Esophagus muscularis mucosa (tissue), 4 donors: ENCODE measurements at places on chromosomes 2 and 18. TPM values are rescaled to one million over a fixed set of nuclear protein-coding genes. Genes with fewer than 3 reads are reported as not detected.

- no peak for DNase-seq
Observed at GRCh38 chr2:240375024-240375645, 60.3 kb upstream of the GPC1 start.

- DNase-seq, result no peak
Observed at GRCh38 chr2:27291865-27292264, 9.6 kb downstream of the TRIM54 start.

DNA sequence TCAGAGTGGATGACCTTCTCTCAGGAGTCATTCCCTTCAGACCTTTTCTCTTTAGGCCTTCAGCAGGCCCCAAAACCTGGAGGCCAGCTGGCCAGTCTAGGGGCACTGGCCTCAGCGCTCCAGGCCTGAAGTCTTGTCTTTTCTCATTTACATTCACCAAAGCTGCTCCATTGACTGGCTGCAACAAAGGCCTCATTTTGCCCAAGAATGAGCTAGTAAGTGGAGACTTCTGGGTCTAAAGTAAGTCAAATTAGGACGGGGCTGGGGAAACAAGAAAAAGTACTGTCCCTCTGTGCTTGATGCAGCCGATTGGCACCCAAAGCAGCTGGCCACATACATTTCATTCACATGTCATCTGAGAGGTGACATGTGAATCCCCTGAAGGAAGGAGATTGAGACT, 83.8 kb upstream of the RIOK3 start:
- DNase-seq, result peak; percentile 90

DNA sequence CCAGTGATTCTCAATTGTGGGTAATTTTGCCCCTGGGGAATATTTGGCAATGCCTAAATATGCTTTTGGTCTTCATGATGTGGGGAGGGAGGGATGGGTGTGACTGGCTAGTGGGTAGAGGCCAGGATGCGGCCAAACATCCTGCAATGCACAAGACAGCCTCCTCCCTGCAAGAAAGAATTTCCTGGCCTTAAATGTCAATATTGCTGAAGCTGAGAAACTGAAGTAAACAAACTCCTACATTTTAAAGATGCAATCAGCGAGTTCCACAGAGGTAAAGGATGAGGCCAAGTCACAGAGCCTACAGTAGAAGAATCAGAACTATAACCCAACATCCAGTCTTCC, 272.9 kb upstream of the EPHA4 start:
- DNase-seq, result no peak

GRCh38 chr2:134465228-134466105, 211.6 kb downstream of the MGAT5 start:
- no peak for DNase-seq

DNA sequence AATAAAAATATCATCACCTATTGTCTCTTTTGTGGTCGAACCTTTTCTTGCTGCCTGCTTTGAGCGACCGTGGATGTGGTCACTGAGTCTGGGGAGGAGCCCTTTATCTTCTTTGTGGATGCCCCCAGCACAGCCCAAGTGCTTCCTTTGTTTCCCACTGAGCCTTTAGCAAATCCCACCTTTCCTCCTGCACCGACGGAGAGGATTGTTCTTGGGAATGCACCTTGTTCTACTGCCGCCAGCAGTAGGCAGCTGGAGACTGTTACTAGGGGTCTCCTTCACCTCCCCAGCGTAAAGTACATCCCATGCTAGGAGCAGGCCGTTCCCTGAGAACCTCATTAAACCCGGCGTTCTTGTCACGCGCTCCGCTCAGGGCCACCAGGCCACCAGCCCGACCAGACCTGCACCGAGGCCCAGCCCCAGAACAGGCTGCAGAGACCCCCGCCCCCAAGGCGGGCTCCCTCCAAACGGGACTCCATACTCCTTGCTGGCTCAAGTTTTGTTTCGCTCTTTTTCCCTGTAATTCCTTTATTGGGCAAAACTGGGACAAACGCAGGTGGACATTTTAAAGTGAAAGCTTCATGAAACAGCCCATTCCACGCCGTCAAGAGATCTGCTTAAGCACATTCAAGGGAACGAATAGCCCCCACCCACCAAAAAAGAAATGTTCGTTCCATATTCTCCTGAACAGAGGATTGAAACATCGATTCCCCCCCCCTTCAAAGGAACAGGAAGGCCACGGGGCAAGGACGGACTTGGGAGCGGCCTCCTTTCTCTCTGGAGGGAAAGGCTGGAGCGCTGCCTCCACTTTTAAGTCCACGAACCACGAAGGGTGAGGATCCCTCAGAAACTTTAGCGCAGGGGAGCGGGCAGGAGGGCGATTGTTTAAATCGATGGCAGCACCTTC, 1.1 kb upstream of the MAT2A start:
- no peak for DNase-seq

DNA sequence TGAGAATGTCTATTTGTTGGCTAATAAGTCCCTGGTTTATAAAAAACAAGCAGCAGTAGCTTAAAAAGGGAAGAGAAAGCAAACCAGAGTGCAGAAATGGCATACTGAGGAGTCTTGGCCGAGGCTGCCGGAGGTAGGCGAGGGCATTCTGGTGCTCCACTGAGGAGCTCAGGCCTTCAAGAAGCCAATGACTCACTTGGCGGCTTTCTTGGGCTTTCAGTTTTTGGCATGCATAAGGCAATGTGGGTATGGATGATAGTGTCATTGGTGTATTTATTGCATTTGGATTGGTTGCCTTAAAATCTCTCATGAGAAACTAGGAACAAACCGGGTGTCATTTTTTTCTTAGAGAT, 119.6 kb upstream of the ARL5A start:
- DNase-seq, result no peak

- no peak for DNase-seq
Observed at GRCh38 chr18:70322385-70322784, 33.5 kb downstream of the SOCS6 start.

DNA sequence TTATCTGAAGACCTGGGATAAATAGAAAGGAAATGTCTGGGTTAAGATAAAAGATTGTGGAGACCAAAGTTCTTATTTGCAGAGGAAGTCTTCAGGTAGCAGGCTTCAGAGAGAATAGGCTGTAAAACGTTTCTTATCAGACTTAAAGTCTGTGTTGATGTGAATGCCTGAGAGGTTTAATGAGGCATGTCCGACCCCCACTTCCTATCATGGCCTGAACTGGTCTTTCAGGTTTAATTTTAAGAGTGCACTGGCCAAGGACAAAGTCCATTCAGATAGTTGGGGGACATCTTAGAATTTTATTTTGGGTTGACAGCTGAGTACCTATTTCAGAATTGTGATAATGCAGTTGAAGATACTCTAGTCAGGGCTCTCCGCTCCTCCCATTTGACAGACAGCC, 92.1 kb downstream of the ATL2 start:
- no peak for DNase-seq

- no peak for DNase-seq
Observed at GRCh38 chr2:238563551-238563950, 136.8 kb downstream of the ASB1 start.

- DNase-seq, result no peak
Observed at GRCh38 chr2:74006459-74006858, 21.7 kb downstream of the TET3 start.

DNA sequence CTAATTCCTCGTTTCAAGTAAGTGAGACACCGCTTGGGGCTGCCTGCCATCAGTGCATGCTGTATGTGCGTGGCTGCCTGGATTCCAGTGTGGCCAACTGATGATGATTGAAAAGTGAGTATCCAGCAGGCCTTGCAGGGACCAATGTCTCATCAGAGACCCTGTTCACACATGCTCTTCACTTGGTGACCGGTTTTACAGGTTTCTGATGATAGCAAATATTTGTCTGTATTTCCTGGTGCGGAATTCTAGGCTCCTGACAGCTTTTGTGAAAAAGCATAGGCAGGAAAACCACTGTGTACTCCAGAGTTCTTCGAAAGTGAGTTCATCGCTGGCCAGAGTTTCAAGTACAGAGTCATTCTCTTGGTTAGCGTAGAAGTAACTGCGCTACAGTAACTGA, 13.8 kb upstream of the YWHAQ start:
- DNase-seq, result no peak

DNA sequence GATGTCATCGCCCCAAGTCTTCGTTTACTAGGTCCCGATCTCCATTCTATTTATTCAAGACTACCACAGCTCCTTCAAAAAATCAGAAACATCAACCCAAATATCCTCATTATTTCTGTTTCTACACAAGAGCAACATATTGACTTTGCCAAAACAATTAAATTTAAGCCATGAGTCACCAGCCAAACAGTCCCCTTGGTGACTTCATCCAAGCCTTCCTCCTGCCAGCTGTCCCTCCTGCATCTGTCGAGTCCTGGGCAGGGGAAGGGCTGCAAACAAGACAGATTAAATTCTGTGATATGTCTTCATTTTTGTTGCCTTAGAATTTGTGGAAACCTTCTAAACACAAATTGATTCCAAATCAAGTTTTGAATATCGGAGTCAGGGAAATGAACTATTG, 110.3 kb downstream of the SP3 start:
- no peak for DNase-seq

DNA sequence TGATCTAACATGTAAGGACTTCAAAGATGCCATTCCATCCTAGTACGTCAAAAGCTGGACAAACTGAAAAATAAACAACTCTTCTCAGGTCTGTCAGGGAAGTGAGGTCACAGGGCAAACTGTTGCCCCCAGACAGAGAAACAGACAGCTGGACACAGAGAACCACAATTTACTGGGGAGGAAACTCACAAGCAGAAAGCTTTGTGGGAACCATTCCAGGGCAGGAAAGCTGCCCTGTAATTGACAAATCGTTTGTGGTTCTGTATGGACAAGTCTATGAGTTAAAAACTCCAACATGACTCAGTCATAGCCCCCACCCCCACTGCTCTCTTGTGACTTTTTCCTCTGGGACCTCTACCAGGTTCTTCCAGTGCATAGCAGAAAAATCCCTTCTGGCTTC, 28.4 kb downstream of the MCEE start:
- no peak for DNase-seq

DNA sequence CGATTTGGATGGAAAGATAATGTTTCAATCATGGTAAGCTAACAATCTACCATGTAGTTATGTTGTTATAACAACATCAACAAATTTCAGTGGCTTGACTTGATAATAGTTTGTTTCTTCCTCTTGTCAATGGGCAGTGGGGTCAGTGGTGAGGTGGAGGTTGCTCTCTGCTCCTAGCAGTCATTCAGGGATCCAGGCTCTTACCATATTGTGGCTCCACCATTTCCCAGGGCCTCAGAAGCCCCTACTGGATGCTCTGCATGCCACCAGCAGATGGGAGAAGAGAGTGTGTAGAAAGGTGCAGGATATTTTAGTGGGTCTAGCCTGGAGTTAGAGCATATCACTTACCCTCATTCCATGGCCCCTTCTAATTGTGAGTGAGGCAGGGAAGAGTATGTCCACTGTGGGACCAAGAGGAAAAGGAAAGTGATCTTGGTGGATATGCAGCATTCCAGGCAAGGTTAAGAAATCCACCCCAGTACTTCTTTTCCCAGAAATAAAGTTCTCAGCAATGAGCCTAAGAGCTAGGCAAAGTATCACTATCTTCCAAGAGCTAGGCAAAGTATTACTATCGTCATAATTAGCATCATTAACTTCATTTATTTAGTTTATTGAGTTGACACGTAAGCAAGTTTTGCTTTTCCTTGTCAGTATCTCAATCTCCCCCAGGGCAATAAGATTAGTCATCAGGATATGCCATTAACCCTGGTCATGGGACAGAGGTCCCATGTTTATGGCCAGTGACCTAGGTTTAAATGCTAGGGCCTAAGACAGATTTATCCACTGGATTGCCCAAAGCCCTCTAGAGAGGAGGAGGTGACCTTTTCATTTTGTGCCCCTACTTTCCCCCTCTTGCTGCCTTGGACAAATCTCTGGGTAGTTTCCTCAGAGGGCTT, 4.2 kb upstream of the IWS1 start:
- no peak for DNase-seq

DNA sequence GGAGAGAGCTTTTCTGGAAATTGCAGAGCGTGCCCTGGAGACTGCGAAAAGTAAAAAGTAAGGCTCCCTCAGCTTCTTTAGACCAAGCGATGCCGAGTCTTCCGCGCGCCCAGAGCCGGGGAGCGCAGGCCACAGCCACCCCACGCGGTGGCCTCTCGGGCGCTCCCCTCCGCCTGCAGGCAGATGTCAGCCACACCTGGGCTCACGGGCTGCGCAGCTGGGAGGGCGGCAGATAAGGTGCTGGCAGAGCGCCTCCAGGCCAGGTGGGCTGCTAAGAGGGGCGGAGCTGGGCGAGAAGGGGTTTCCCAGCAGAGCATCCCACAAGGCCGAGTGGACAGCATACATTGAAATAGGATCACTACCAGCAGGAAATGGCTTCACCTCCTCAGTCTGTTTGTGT, 81.7 kb downstream of the ARHGEF4 start:
- no peak for DNase-seq

DNA sequence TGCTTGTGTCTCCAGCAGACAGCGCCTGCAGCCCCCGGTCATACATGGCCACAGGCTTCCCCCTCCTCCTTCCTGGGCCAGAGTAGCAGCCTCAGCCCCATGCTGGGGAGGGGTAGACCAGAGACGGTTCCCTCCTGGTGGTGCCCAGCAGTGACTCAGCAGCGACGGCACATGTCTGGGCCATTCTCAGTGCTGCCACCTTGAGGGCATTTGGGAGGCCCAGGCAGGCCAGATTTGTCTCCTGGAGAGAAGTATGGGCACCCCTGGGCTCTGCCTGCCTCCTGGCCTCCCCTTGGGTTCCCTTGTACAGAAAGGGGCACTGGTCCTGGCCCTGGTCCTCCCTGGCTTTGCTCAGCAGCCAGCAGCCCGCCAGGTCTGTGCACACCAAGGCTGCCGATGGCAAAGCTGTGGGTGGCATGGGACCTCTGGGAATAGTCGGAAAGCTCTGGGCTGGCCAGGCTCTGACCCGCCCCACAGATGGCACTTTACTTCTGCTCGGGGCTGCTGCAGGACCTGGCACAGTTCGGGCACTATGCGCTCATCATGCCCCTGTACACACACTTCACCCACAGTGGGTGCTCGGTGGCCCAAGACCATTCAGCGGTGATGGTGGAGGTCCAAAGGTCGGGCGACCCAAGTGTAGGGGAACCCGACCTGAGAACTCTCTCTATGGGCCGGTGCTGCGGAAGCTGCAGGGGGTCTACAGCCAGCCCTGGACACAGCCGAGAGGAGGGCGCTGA, 11.4 kb upstream of the ALPI start:
- DNase-seq, result no peak

- DNase-seq, result no peak
Observed at GRCh38 chr18:26164571-26164970, 30.9 kb downstream of the PSMA8 start.

The TBR1 gene
- total RNA-seq, result not detected

The TMEM200C gene
- 0.92 TPM for total RNA-seq

The GDF7 gene
- 10.4 TPM for total RNA-seq

The GPR39 gene
- total RNA-seq, result not detected

The LYG2 gene
- total RNA-seq, result not detected

The ST6GAL2 gene
- total RNA-seq, result 3.6 TPM

The ADRA2B gene
- total RNA-seq, result 2.8 TPM

The SCN7A gene
- 71.5 TPM for total RNA-seq
